ENCODE measurements at places on chromosomes 4 and X. TPM values are rescaled to one million over a fixed set of nuclear protein-coding genes. Genes with fewer than 3 reads are reported as not detected.

The CENPE gene
- 81.0 TPM for total RNA-seq

DNA sequence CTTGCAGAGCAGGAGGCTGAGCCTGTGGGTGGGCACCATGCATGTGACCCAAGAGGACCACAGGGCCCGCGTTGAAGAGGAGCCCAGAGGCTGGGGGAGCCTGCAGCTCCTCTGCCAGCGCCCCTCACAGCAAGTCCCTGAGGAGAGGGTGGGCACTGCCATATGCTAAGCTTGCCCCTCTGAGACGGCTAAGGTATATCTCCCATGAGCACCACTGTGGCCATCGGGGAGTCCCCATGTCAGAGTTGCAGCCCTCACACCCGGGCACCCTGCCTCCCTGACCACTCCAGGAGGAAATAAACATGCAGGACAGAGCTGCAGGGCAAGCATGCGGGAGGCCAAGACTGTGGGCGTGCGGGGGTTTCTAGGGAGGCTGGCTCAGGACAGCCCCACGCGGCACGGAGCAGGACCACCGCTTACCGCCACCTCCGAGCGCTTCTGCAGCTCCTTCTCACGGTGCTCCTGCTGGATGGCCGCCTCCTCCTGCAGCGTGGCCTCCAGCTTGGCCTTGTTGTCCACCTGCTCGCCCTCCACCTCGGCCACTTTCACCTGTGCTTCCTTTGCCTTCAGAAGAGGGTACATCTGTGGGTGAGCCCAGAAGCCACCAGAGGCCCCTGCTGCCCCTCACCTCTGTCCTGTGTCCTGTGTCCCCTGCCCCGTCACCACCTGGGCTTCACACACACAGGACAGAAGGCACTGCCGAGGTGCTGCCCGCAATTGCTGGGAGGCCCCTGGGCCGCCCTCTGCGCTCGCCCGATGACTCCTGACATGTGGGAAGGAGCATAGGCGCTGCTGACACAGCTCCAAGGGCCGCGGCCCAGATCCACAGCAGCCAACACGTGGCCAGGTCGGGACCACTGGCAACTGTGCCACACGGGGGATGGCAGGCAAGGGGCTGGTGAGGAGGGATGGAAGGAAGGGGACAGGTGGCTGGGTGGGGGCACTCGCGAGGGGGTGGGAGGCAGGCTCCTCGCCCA is 29.8 kb downstream of the FGFR3 start:
- H3K4me3 ChIP-seq, result no peak overlapping the region
- no peak for DNase-seq
- H3K36me3 ChIP-seq, result peaks cover 61% of the 10 kb centered on the region
- H3K4me1 ChIP-seq, result no peaks in the 10 kb centered on the region

DNA sequence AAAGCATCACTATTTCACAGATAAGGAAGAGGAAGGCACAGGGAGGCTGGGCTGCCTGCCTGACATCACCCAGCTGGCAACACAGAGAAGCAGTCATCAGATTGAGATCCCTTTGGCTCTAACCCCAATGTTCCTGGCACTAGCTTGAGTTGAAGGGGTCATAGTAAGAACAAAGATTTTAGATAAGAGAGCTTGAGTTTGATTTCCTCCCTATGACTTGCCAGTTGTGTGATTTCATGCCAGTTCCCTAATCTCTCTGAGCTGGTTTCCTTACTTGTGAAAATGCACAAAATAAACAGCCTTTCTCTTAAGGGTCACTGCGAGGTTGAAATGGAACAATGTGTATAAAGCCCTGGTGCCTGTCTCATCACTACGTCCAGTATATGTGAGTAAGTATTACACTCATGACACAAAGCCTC is 475.4 kb upstream of the HS3ST1 start:
- H3K4me1 ChIP-seq, result no peaks in the 10 kb centered on the region
- no peak overlapping the region for H3K27ac ChIP-seq
- no peaks in the 10 kb centered on the region for H3K36me3 ChIP-seq
- DNase-seq, result no peak
- no peaks in the 10 kb centered on the region for H3K27me3 ChIP-seq
- no peak overlapping the region for H3K4me3 ChIP-seq

The AFF2 gene
- not detected for total RNA-seq

- no peaks in the 10 kb centered on the region for H3K27me3 ChIP-seq
- no peaks in the 10 kb centered on the region for H3K4me1 ChIP-seq
These were observed 14.8 kb downstream of the HOPX start for GRCh38 chr4:56666279-56666678.

- H3K4me3 ChIP-seq, result no peak overlapping the region
- DNase-seq, result no peak
- peaks cover 20% of the 10 kb centered on the region for H3K4me1 ChIP-seq
- H3K27ac ChIP-seq, result no peak overlapping the region
- no peaks in the 10 kb centered on the region for H3K36me3 ChIP-seq
- H3K27me3 ChIP-seq, result no peaks in the 10 kb centered on the region
These were observed 582.3 kb upstream of the DIPK2B start for GRCh38 chrX:45783002-45783401.

Data from A673 (cell line).